AG20443 (cell line): ENCODE measurements at places on chromosomes 4 and X.
A peak's percentile ranks its signal among the peaks of the same experiment; 100 is the strongest.

GRCh38 chrX:139299309-139299708 is 231.2 kb upstream of the F9 start:
- DNase-seq: no peak

DNA sequence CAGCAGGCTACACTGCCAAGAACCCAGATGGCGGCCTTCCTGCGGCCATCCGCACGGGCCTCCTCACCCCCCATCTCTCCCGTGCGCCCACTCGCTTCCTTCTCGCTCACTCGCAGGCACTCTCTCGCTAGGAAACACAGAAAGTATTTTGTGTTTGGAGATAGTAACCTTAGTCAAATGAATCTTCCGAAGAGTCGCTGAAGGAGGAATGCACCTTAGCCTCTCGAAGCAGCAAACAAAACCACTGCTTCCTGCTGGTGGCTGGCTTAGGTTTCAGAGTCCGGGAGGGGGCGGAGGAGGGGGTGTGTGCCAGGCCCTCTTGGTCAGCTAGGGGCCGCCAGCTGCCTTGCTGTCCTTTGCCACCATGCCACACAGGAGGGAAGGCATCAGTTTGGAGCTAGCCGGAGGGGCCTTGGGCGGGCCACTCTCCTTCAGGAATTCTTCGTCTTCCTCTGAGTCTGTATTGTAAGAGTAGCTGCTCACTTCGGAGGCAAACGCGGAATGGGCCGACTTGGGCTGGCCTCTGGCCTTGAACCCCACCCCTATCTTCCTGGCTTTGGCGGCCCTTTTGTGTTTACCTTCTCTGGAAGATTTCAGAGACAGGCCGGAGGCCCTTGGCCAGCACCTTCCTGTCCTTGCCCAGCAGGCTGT is 73.2 kb upstream of the UCP1 start:
- DNase-seq: no peak

- DNase-seq: no peak
These were observed 94.4 kb downstream of the TLL1 start for GRCh38 chr4:165967486-165967885.

DNA sequence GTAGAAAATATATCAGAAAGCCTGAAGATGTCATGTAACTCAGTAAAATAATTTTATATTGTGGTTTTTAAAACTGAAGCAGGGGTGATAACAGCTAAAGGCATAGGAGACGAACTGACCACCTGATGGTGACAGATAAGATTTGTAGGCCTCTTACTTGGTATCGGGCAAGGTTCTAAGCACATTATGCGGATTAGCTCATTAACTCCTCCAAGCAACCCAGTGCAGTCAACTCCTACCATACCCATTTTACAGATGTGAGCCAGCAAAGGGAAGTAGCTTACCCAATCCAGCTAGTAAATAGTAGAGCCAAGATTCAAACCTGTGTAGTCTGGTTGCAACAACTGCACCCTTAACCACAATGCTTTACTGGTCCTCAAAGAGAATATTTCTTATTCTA is 62.1 kb downstream of the CC2D2A start:
- no peak for DNase-seq

DNA sequence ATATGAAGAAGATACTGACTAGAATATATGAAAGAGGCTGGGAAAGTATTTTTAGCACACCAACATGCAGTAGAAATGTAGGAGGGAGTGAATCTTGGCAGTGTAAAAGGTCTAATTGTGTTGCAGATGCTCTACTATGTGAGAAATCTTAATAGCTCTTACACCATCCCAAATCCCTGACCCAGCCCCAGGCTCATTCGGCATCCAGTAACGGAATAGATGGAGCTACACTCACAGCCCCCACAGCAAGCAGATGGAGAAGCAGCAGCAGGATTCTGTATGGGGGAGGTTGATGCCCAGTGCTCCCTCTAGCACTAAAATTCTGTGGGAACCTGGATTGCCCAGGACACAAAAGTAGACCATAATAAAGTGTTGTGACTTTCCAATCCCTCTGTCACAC is 153.2 kb upstream of the PRDX4 start:
- DNase-seq: no peak

- peak; percentile 3 for DNase-seq
These were observed 1469.0 kb downstream of the PCDH7 start for GRCh38 chr4:32189130-32189529.

DNA sequence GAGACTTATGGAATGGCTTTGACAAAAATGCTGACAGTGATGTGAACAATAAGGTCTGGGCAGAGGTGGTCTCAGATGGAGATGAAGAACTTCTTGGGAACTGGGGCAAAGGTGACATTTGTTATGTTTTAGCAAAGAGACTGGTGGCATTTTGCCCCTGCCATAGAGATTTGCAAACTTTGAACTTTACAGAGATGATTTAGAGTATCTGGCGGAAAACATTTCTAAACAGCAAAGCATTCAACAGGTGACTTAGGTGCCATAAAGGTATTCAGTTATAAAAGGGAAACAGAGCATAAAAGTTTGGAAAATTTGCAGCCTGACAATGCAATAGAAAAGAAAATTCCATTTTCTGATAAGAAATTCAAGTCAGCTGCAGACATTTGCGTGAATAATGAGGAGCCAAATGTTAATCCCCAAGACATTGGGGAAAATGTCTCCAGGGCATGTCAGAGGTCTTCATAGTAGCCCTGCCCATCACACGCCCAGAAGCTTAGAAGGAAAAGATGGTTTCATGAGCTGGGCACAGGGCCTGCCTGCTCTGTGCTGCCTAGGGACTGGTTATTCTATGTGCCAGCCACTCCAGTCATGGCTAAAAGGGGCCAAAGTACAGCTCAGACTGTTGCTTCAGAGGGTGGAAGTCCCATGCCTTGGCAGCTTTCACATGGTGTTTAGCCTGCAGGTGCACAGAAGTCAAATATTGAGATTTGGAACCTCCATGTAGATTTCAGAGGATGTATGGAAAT is 782.2 kb downstream of the TRAM1L1 start:
- no peak for DNase-seq

DNA sequence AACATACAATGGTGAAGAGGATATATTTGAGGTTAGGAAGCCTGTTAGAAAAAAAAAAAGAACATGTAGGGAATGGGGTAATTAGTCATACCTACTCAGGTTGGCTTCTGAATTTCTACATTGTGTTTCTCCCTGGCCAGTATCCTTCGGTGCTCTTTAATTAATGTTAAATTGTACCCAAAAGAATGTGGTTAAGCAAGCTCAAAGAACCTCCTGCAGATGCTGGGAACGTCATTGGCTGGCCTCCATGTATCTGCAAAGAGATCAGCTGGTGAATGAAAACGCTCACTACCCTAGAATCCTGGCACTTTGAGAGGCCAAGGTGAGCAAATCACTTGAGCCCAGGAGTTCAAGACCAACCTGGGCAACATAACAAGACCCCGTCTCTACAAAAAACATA is 942.3 kb upstream of the PRKX start:
- no peak for DNase-seq

DNA sequence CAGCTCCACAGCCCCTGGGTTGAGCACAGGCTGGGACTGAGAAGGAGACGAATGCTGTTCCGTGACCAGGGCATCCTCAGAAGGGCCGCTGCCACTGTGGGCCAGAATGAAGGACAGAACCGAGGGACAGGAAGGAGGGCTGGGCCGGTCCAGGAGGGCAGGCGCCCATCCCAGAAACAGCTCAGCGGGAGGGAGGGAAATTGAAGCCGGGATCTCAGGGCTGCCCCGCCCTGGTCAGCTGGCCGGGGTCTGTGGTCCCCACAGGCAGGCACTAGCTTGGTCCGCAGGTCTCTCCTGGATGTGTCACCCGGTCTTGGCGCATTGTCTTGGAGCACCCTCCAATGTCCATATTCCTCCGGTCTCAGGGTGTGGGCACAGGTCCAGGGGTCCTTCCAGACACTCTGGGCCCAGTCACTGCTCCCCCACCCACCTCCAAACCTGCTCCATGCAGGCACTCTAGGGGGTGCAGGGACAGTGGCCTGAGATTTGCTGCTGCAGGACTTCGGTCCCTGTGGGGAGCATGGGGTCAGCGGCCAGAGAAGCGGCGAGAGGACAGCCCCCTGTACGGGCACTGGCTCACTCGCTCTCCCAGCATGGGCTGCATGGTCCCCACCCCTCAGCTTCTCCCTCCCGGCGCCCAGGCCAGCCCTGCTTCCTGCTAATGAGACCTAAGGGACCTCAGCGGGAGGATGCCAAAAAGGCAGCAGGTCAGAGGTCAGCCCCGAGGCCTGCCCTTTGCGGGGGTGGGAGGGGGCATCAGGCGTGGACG is 23.9 kb upstream of the MXD4 start:
- DNase-seq: no peak

DNA sequence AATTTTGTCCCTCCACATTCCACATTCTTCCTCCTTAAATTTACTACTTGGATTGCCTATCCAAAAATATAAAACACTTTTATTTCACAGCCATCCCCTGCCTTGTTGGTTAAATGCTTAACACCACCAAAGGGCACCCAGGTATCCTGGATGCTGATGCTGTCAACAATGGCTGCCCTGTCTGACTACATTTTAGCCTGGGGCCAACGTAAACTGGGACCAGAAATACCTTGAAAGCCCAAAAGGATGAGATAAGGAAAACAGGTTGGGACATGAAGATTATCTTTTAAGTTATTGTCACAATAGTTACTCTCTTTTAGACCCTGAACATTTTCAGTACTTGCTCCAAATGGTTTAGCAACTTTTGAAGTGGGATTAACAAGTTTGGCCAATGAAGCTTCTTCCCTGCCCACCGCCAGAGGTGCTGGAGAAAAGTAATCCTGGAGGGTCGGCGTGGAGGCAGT is 775 bp upstream of the YIPF6 start:
- no peak for DNase-seq

DNA sequence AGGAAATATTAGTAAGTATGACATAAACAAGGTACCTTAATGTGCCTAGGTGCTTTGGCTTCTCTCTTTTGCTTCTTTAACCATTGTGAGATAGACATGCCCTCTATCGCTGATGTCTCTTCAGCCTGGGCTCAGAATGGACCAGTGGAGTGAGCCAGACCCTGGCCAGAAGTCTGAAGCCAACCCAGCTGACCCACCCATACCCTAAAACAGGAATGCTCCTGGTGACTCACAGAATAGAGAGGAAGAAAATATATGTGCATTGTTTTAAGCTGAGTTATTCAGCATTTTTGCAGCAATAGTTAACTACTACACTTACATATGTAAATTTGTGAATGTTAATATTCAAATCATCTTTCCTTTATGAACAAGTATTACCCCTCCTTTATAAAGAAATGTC is 167.5 kb upstream of the PCDH10 start:
- no peak for DNase-seq

GRCh38 chr4:42397635-42398170 is 415 bp downstream of the SHISA3 start:
- DNase-seq: no peak

GRCh38 chrX:138914767-138915166 is 203.2 kb upstream of the FGF13 start:
- peak; percentile 7 for DNase-seq

GRCh38 chr4:169604903-169605331 is 7.5 kb downstream of the NEK1 start:
- DNase-seq: no peak

- DNase-seq: no peak
These were observed 306.7 kb downstream of the GBA3 start for GRCh38 chr4:22999419-22999818.

DNA sequence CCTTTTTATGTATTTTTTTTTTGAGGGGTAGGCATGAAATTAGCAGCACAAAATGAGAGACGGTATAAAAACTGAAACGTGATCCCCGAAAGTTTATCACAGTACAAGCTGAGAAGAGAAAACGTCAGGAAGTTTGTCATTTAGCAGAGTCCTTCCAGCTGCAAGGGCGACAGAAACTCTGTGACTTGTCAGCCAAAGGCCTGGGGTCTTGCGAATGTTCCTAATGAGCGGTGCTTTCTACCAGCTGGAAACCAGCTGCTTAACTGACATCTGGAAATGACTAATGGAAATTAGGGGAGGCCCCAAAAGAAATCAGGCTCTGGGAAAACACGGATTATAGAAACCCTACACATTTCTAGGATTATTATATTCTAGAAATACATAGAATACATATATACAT is 66.5 kb downstream of the CHRNA9 start:
- no peak for DNase-seq

- DNase-seq: peak; percentile 50
These were observed 99.3 kb upstream of the GRIA3 start for GRCh38 chrX:123084797-123085196.

- DNase-seq: no peak
These were observed 111.0 kb downstream of the EFNB1 start for GRCh38 chrX:68939868-68940267.

GRCh38 chr4:7746351-7747061 is 193.2 kb downstream of the AFAP1 start:
- no peak for DNase-seq

- no peak for DNase-seq
These were observed 206.1 kb upstream of the KLF8 start for GRCh38 chrX:56025872-56026571.

DNA sequence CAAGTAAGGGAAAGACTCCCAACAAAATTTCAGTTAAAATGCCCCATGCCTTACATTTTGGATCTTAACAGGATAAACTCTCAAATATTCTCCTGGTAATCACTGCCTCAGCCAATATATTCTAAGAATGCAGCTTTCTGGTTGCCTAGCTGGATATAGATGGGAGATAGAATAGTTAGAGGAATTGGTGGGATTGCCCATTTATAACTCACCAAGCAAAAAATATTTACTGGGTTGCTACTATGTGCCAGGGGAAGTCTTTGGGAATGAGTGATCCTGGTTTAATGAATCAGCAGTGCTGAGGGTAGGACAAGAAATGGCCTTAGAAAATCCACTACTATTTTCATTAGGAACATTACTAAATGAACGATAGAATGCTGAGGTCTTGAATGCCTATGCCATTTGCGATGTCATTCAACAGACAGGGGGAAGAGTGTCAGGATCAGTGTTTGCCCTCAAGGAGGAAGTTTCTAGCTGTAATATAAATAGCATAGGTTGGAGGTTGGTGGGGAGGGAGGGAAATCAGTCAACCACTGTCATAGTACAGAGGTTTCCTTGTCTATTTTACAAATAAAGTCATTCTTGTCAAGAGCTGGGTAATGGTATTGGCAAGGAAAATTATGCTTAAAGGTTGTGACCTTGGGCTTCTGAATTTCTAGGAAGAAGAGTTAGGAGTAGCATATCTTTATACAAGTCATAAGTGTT is 63.5 kb downstream of the ENOPH1 start:
- peak; percentile 51 for DNase-seq

GRCh38 chr4:183909801-183910200 is 4.7 kb downstream of the STOX2 start:
- DNase-seq: no peak

GRCh38 chr4:162874748-162875147 is 291.9 kb downstream of the NAF1 start:
- DNase-seq: no peak

DNA sequence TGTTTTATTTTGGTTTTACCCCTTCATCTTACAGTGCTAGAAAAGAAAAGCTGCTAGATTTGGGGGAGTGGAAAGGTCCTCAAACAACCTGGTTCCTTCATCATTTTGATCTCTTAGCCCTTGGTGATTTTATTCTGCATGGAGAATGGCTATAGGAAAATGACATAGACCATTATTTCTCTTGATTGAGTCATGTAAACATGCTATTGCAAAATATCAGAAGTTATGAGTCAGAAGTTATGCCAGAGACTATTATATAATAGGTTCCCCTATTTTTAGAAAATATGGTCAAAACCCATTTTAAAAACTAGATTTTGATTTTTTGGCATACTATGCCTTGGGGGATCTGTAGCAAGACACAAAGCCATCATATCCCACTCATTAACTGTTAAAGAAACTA is 83.7 kb upstream of the FAM9C start:
- no peak for DNase-seq

GRCh38 chr4:140556372-140557085 is 12.2 kb downstream of the UCP1 start:
- DNase-seq: no peak
